ENCODE measurements at places on chromosomes 1 and 21. TPM values are rescaled to one million over a fixed set of nuclear protein-coding genes. Genes with fewer than 3 reads are reported as not detected.

Gene TNFRSF25
- 14.5 TPM for total RNA-seq

Gene PADI6
- total RNA-seq: not detected

Gene REN
- total RNA-seq: not detected

Gene CEP104
- 60.2 TPM for total RNA-seq

Gene TAL1
- 0.91 TPM for total RNA-seq

Gene PRKCZ
- total RNA-seq: 25.1 TPM

Gene RIPPLY3
- not detected for total RNA-seq

Gene LEFTY2
- not detected for total RNA-seq

Gene SYCP1
- not detected for total RNA-seq

Gene DCST1
- 0.35 TPM for total RNA-seq

DNA sequence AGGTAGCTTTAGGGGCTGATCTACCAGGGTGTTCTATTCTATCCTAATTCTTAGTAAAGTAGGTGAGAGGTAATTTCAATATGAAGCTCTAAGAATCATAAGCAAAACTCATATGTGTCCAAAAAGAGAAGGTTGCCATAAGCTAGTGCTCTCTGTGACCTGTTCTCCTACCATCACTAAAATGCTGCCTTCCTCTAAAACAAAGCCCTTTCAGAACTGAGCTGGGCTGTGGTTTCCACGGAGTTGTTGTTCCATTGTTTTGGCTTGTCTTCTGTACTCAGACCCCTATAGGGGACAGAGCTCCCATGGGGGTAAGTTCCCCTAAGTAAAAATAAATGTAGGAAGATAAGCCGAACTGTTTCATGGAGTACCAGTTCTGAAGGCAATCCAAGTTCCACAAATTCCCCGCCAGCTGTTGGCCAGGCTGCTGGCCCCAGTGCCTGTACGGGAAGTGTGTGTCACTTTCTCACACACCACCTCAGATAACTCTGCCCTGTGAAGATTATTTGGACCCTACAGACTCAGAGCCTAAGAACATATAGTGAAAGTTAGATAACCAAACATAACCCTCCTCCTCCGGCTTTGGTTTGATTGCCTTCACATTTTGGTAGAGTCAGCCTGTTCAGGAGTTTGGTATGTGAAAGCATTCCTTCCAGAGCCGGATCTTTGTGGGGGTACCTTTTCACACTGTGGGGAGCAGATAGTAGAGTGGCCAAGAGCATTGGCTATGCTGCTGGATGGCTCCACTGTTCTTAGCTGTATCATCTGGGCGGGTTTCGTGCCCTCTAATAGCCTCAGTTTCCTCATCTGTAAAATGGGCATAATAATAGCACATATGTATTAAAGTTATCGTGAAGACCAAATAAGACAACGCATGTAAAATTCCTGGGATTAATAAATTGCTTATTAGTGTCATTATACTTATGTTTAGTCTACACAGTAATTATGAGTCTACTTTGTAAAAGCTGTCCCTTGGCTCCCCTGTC, 10.8 kb downstream of the DPT start:
- H3K27me3 ChIP-seq: no peaks in the 10 kb centered on the region
- H3K4me3 ChIP-seq: no peak overlapping the region
- no peak overlapping the region for H3K27ac ChIP-seq

- no peaks in the 10 kb centered on the region for H3K27me3 ChIP-seq
- H3K27ac ChIP-seq: no peak overlapping the region
- H3K36me3 ChIP-seq: no peaks in the 10 kb centered on the region
- no peak for DNase-seq
- H3K4me3 ChIP-seq: no peak overlapping the region
- H3K4me1 ChIP-seq: peaks cover 10% of the 10 kb centered on the region
Measured at GRCh38 chr1:214400131-214400530, 119.2 kb downstream of the SMYD2 start.

- no peak for DNase-seq
- H3K27ac ChIP-seq: no peak overlapping the region
- no peak overlapping the region for H3K4me3 ChIP-seq
- H3K4me1 ChIP-seq: no peaks in the 10 kb centered on the region
Measured at GRCh38 chr1:112040891-112041740, 51.6 kb upstream of the KCND3 start.

DNA sequence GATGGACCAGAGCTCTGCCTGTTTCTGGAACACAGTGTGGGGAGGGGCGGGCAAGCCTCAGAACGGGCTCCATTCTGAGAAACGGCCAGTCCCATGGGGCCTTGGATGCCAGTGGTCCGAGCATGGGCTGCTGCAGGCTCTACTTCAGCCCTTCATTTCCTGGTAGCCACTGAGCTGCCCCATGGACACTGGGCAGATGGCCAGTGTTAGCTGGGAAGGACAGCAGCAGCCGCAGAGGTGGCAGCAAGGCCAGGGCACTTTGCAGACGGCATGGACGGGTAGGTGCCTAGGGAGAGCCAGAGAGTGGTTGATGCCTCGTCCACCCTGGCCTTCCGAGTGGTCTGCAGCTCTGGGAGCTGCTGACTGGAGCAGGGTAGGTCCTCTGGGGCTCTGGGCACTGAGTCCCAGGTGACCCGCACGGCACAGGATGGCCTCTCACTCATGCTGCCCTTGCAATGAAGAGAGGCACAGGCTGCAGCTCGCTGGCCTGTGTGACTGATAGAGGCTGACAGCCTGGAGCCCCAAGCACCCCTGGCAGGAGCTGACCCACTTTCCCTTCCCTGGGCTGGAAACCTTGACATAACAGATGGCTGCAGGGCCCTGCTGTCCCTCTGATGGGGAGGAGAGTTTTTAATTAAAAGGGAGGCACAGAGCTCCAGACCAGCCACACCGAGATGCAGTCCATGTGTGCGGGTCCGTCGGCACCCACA, 87.7 kb upstream of the COL6A1 start:
- no peaks in the 10 kb centered on the region for H3K27me3 ChIP-seq
- no peaks in the 10 kb centered on the region for H3K36me3 ChIP-seq
- H3K27ac ChIP-seq: no peak overlapping the region
- no peak for DNase-seq

GRCh38 chr1:46065405-46065804, 67.0 kb downstream of the PIK3R3 start:
- H3K27me3 ChIP-seq: no peaks in the 10 kb centered on the region
- peak overlapping the region; percentile 53 for H3K27ac ChIP-seq
- no peaks in the 10 kb centered on the region for H3K36me3 ChIP-seq
- DNase-seq: peak; percentile 59

DNA sequence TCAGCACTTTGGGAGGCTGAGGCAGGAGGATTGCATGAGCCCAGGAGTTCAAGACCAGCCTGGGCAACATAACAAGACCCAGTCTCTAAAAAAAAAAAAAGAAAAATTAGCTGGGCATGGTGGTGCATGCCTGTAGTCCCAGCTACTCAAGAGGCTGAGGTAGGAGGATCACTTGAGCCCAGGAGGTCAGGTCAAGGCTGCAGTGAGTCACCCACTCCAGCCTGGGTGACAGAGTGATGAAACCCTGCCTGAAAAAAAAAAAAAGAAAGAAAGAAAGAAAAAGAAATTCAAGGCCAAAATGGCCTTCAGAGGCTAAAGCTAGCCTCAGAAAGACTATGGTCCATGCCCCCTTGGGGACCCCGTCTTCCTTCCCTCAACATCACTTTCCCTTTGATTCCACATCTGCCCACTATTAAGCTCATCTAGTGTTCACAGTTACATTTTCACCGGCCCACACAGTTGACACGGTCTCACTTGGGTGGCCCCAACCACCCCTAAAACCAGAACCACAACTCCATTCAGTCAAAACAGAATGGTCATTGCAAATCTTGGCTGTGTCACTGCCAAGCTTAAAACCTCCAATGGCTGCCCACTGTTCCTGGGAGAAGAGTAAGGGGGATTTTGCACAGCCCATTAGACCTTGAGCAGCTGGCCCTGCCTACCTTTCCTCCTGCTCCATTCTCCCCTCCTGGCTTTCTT, 2.1 kb upstream of the CAPN8 start:
- H3K27ac ChIP-seq: no peak overlapping the region
- no peaks in the 10 kb centered on the region for H3K36me3 ChIP-seq
- no peak for DNase-seq

- H3K27ac ChIP-seq: no peak overlapping the region
- H3K4me1 ChIP-seq: no peaks in the 10 kb centered on the region
- DNase-seq: no peak
- no peaks in the 10 kb centered on the region for H3K36me3 ChIP-seq
- H3K27me3 ChIP-seq: no peaks in the 10 kb centered on the region
Measured at GRCh38 chr1:214441119-214441518, 110.3 kb downstream of the PTPN14 start.

GRCh38 chr21:42097860-42098454, 26.8 kb downstream of the UMODL1 start:
- H3K27me3 ChIP-seq: no peaks in the 10 kb centered on the region
- no peak overlapping the region for H3K27ac ChIP-seq
- DNase-seq: no peak
- no peaks in the 10 kb centered on the region for H3K36me3 ChIP-seq

- no peaks in the 10 kb centered on the region for H3K4me1 ChIP-seq
- H3K4me3 ChIP-seq: no peak overlapping the region
- no peak for DNase-seq
Measured at GRCh38 chr1:4528590-4528989, 125.8 kb upstream of the AJAP1 start.

- no peak for DNase-seq
- no peaks in the 10 kb centered on the region for H3K36me3 ChIP-seq
- H3K27ac ChIP-seq: no peak overlapping the region
Measured at GRCh38 chr1:36573445-36573844, 90.7 kb upstream of the CSF3R start.

GRCh38 chr1:155976062-155976912, 2.1 kb downstream of the ARHGEF2 start:
- H3K36me3 ChIP-seq: peaks cover 3% of the 10 kb centered on the region
- peak overlapping the region; percentile 96 for H3K4me3 ChIP-seq
- peaks cover 83% of the 10 kb centered on the region for H3K4me1 ChIP-seq
- H3K27me3 ChIP-seq: no peaks in the 10 kb centered on the region
- peak overlapping the region; percentile 79 for H3K27ac ChIP-seq

DNA sequence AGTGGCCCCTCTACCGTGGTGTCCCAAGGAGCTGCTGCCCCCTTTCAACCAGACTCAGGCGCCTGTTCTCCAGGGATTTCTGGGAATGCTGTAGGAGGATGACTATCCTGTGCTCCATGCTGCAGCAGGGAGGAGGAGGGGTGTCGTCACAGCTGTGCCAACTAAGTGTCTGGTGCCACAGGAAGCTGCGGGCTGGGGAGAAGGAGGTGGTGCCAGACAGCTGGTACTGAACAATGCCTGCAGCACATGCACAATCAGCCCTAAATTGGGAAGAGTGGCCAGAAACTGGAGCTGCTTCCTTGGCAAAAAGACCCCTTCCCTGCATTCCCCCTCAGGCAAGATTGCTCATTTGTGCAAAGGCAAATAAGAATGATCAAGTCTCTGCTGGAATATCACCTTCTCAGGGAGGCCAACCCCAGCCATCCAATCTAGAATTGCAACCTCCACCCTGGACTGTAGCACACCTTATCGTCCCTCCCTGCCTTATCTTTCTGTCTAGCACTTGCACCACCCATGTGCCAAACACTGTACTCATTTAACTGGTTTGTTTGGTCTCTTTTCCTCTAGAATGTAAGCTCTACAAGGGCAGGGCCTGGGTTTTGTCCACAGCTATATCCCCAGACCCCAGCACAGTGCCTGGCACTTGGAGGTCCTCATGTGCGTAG, 33.3 kb downstream of the LAMB3 start:
- no peak overlapping the region for H3K27ac ChIP-seq
- H3K27me3 ChIP-seq: no peaks in the 10 kb centered on the region
- H3K36me3 ChIP-seq: no peaks in the 10 kb centered on the region
- no peak overlapping the region for H3K4me3 ChIP-seq

- no peak overlapping the region for H3K27ac ChIP-seq
- no peaks in the 10 kb centered on the region for H3K27me3 ChIP-seq
- peak; percentile 18 for DNase-seq
Measured at GRCh38 chr1:222171005-222171404, 376.9 kb downstream of the HHIPL2 start.

- no peak overlapping the region for H3K27ac ChIP-seq
- no peak for DNase-seq
- H3K27me3 ChIP-seq: no peaks in the 10 kb centered on the region
- no peak overlapping the region for H3K4me3 ChIP-seq
Measured at GRCh38 chr21:39103689-39104088, 79.6 kb downstream of the PSMG1 start.

DNA sequence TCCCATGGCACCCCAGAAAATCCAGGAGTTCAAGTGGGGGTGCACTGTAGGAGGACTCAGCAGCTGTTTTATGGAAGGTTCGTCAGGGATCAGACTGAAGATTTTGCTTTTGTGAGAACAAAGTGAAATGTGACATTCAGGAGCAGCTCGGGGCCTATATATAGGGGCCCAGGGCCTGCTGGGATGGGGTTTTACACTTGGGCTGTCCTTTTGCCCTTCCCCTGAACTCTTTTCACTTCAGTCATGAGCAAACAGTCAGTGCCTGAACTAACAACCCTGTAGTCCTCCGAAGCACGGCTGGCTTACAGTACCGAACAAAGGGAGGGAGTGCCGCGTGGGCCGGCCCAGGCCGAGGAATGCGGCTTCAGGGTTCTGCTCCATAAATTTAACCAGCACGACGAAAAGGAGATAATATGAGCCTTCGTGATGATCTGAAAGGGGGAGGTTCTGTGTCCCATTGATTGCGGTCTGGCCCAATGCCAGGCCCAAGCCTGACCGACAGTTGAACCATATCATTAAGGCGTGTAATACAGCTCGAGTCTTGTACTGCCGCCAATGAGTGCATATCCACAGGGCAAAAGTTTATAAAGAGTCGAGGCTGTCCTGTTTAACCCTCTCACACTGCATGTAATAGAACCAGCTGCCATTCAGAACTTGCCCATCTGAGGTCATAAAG, 139.9 kb downstream of the DHRS3 start:
- peaks cover 72% of the 10 kb centered on the region for H3K4me1 ChIP-seq
- DNase-seq: no peak
- H3K4me3 ChIP-seq: no peak overlapping the region
- no peaks in the 10 kb centered on the region for H3K27me3 ChIP-seq
- H3K36me3 ChIP-seq: no peaks in the 10 kb centered on the region

DNA sequence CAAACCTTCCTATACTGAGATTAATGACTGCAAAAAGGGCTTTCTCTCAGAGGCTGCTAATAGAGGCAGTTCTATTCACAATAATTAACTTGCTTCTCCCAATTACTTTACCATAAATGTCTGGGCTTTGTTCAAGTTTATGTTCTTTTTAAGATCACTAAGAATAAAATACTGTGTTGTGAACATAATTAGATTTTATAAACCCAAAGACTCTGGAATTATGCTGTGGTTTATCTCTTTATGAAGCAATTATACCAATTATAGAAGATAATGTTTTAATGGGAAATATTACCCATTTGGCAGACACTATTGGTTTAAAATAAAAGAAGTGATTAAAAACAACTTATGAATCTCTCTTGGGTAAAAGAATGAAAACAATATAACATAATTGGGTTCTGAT, 43.5 kb upstream of the IL12RB2 start:
- peak overlapping the region; percentile 79 for H3K27ac ChIP-seq
- no peak for DNase-seq
- peaks cover 21% of the 10 kb centered on the region for H3K4me1 ChIP-seq
- no peak overlapping the region for H3K4me3 ChIP-seq

Data from natural killer cell (primary cell).